ENCODE measurements at places on chromosomes 12 and 14. TPM values are rescaled to one million over a fixed set of nuclear protein-coding genes. Genes with fewer than 3 reads are reported as not detected.

GRCh38 chr14:100108042-100108825 is 43.0 kb downstream of the EVL start:
- DNase-seq = peak; percentile 80

DNA sequence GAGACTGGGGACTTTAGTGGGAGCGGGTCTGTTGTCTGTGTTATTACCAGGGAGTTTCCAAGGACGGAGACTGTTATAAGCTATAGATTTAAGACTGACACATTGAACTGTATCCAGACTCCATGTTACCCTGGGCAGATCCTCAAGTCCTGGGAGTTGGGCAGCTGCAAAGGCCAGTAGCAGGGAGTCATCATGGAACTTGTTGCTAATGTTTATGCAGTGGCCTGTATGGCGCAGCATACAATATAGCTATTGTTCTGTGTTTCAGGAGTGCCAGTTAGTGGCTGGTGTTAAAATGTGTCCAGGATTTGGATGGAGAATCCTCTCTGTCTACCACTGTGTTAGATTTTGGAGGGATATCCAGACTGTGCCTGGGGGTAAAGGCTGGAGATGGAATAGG is 31.7 kb downstream of the SMOC1 start:
- DNase-seq = no peak

DNA sequence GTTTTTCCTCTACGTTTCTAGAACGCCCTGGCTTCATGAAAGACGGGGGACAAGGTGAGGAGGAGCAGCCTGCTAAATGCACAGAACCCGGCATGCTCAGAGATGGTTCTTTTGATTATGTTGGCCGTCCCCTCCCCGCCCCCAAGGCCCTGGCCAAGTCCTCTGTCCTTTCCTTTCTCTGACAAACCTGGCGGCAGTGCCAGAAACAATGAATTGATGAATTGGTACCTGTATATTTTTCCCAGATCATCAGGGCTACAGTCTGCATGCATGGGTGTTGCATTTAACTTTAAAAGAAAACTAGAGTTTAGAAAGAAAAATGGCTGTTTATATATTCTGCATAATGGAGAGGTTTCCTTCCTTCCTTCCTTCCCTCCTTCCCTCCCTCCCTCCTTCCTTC is 29.0 kb downstream of the GPRC5D start:
- DNase-seq = no peak

DNA sequence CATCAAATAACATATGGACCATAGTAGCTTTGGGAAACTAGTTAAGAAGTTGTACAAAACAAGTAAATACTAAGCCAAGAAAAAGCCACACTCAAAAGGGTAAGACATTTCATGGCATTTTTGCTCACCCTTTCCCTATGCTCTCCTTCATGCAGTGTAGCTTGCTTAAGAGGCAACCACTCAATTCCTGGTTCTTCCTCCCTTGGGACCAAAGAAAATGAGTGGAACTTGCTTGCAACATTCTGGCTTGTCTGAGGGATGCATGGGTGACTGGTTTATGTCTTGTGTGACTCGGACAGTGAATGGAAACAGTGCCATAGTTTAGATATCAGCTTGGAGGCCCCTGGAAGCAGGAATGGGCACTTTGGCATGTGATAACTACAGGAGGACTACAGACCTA is 252.0 kb upstream of the ARID2 start:
- DNase-seq = peak; percentile 28

- DNase-seq = no peak
Measured at GRCh38 chr12:4210183-4210582, 63.4 kb upstream of the CCND2 start.

- DNase-seq = no peak
Measured at GRCh38 chr12:85309125-85309566, 29.1 kb downstream of the ALX1 start.

- DNase-seq = no peak
Measured at GRCh38 chr14:88156127-88156526, 151.2 kb downstream of the GPR65 start.

DNA sequence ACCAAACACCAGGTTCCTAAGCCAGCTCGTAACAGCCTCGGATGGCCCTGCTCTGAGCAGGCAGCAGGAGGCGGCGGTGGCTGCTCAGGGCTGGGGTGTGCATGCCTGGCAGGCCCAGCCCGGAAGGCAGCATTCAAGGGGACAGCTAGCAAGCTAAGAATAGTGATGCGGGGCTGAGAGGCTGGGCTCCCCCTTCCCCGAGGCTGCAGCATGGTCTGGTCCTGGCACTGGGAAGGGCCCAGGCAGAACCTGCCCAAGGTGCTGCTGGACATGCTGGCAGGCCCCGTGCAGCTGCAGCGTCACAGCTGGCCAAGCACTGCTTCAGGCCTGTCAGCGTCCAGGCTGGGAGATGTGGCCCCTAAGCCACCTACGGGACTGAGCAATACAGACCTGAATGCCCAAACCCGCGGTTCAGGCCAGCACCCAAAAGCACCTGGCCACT is 26.4 kb upstream of the NUDT14 start:
- DNase-seq = no peak

GRCh38 chr12:94326727-94327126 is 132.9 kb downstream of the CEP83 start:
- DNase-seq = peak; percentile 63

DNA sequence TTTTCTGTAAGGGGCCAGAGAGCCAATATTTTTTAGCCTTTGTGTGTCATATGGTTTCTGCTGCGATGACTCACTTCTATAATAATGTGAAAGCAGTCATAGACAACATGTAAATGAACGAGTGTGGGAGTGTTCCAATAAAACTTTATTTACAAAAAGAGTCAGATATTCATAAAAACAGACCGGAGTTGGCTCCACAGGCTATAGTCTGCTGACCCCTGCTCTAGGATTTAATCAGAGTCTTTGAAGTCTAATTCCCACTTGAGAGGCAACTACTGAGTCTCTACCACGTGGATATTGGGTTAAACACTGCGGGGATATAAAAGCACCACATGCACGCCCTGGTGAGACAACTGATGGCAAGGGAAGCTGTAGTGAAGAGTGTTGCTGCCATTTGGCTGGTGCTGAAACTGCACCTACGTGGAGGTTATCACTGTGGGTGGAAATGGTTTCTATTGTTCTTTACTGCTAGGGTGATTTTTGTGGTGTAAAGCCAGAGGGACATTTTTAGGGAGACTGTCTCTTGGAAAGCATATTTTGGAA is 3.6 kb upstream of the NINJ2 start:
- DNase-seq = no peak

DNA sequence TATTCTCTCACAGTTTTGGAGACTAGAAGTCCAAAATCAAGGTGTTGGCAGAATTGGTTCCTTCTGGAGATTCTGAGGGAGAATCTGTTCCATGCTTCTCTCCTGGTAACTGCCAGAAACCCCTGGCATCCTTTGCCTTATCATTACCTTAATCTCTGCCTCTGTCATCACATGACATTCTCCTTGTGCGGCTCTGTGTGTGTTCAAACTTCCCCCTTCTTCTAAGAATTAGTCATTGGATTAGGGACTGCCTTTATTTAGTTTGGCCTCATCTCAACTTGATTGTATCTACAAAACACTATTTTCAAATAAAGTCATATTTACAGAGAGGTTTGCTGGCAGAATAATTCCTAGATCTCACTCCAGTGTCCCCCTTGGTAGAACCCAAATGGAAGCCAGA is 68.9 kb downstream of the ZNF641 start:
- no peak for DNase-seq

- no peak for DNase-seq
Measured at GRCh38 chr14:83850092-83850491, 1679.9 kb upstream of the FLRT2 start.

- DNase-seq = no peak
Measured at GRCh38 chr12:120342175-120343038, 14.8 kb upstream of the PLA2G1B start.

- no peak for DNase-seq
Measured at GRCh38 chr12:4454315-4454860, 8.8 kb upstream of the FGF6 start.

DNA sequence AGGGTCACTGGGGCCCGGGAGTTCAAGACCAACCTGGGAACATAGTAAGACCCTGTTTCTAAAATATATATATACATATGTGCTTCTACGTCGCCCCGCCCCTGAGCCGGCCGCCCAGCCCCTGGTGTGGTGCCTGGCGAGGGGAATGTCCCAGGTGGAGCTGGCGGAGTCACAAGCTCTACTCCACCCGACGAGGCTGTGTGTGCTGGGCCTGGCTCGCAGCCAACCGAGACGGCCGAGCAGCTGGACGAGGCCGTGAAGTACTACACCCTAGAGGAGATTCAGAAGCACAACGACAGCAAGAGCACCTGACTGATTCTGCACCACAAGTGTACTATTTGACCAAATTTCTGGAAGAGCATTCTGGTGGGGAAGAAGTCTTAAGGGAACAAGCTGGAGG is 22.1 kb upstream of the ITPK1 start:
- peak; percentile 39 for DNase-seq

- DNase-seq = no peak
Measured at GRCh38 chr12:102876883-102877282, 40.2 kb downstream of the PAH start.

DNA sequence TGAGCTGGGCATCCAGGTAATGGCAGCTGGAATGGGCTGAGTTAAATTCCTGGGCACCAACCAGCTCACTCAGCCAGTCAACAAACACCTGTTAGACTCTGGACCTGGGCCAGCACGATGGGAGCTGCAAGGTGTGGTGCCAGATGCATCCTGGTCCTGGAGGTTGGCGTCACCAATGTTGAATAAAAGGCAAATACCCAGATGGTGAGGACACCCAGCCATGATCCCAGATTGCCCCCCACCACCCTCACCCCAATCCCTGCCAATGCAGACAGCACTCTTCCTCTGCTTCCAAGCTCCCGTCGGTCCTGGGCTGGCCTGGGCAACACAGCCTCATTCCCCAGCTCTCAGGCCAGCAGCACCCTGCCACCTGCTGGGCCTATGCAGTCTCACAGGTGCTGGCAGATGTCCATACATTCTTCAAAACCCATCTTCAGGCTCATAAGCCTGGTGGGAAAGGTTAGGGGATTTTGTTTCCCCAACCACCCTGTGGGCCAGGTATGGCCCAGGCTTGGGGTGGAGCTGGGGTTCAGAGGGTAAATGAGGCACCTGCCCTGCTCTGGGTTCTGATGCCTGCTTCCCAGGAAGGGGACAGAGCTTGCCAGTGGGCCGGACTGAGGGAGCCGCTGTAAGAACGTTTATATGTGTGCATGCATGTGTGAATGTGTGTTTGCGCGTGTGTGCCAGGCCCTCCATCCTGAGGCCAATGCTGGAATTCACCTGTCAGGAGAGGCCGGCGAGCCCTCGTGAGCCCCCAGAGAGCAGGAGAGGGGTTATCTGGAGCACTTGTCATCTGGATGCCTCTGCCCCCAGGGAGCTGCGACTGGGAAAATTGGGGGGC is 58.0 kb downstream of the LGMN start:
- DNase-seq = peak; percentile 43

DNA sequence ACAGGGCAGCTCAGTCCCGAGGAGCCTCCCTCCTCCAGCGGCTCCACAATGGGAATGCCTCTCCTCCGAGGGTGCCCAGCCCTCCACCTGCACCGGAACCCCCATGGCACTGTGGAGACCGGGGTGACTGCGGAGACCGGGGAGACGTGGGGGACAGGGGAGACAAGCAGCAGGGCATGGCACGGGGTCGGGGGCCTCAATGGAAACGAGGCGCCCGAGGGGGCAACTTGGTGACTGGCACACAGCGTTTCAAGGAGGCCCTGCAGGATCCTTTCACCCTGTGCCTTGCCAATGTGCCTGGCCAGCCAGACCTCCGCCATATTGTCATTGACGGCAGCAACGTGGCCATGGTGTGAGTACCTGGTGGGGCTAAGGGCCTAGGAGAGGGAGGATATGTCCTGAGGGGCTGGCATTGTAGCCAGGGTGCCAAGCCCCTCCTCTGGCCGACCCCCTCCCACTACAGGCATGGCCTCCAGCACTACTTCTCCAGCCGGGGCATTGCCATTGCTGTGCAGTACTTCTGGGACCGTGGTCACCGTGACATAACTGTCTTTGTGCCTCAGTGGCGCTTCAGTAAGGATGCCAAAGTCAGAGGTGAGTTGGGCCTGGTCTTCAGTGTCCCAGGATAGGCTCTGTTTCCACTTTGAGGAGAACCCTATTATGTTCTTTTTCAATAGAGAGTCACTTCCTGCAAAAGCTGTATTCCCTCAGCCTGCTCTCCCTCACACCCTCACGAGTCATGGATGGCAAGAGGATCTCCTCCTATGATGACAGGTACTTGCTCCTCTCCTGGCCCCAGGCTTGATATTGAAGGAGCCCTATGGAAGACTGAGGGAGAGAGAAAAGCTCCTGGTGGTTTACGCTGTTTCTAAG is 2.7 kb downstream of the KHNYN start:
- DNase-seq = no peak

DNA sequence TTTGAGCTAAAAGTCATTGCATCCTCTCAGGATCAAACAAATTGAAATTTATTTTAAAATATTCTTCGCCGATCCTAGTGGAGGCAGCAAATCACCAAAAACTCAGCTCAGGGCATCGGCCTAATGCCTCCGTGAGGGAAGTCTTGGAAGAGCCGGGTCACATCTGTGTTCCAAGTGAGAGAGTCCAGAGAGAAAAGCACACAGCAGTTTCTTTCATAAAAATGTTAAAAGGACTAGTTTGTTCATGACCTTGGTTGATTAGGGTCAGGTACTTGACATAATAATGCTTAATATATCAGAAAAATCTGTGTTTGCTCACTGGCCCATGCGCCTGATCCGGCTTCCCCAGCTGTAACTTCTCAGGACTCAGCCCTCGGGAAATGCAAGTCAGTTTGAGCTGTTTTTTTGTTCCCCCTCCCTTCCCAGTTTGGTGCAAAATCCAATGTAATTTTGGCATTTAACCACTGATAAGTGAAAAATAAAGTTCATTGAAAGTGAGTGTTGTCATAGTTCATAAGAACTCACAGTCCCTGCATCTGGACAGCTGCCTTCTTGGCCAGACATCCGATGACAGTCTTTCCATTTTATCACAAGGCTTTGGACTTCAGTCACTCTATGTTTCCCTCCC is 161.7 kb downstream of the CAND1 start:
- peak; percentile 57 for DNase-seq

DNA sequence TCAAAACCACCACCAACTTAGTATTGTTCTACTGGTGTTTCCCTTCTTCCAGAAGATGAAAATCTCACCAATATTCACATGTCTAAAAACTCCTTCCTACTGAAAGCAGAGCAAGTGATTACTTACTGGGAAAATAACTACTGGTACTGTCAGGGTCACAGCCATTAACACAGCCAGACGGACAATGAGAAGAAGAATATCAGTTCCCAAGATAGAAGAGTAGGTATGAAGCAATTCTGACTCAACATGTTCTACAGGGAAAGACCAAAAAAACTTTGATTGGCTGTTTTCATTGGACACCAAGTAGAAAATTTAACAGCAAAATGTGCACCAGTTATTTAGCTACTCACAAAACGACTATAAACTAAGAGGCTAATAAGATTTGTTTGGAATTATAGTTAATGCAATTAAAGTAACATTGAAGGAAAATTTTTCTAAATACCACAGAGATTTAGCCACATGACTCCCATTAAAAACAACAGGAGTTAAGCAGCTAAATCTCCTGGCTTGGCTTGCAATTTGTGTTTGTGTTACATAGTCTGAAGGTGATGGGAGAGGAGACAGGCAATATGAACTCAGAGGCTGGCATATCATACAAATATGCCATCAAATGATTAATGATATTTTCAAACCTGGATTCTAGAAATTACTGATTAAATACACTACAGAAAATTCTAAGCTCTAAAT is 9.5 kb downstream of the SLC38A2 start:
- DNase-seq = peak; percentile 56

LGR5 gene
- total RNA-seq = not detected

BDKRB1 gene
- 15.1 TPM for total RNA-seq

MMP17 gene
- 8.6 TPM for total RNA-seq

CFAP251 gene
- 6.8 TPM for total RNA-seq

LMNTD1 gene
- total RNA-seq = not detected

ATP23 gene
- 7.1 TPM for total RNA-seq

LAG3 gene
- total RNA-seq = 0.43 TPM

TAS2R31 gene
- total RNA-seq = 7.3 TPM

Data from fibroblast of villous mesenchyme (primary cell).